ENCODE measurements at places on chromosomes 12 and 14.

GRCh38 chr14:102374264-102374663, 11.5 kb downstream of the TECPR2 start:
- no peaks in the 10 kb centered on the region for H3K27me3 ChIP-seq
- DNase-seq: no peak
- no peak overlapping the region for H3K4me3 ChIP-seq
- no peak overlapping the region for H3K27ac ChIP-seq
- H3K4me1 ChIP-seq: peaks cover 47% of the 10 kb centered on the region

DNA sequence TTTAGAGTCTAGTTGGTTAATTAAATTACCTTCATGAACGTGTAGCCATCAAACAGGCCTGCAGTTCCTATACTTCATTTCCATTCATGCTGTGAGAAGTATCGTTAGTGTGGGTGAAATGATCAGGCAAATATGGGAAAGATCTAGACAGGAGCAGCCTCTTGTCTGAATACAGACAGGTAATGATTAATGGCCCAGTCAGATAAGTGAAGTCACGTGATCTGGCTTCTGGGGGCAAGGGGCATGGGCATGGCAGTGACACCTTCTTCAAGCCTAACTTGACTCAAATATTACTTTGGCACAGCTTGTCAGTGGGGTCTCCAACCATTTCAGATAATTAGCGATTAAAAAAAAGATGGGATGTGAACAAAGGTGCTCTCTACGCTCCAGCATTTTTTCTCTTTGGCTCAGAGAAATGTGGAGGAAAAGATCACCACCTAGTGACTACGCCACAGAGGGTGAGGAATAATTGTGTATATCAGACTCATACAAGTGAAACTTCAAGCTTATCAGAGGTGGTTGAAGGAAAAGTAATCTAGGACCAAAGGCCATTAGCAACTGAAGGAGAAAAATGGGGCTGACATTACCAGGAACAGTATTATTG, 17.8 kb downstream of the GUCY2C start:
- peaks cover 5% of the 10 kb centered on the region for H3K4me1 ChIP-seq
- H3K36me3 ChIP-seq: no peaks in the 10 kb centered on the region
- H3K4me3 ChIP-seq: no peak overlapping the region
- no peak for DNase-seq
- H3K27me3 ChIP-seq: peaks cover 10% of the 10 kb centered on the region
- no peak overlapping the region for H3K27ac ChIP-seq

DNA sequence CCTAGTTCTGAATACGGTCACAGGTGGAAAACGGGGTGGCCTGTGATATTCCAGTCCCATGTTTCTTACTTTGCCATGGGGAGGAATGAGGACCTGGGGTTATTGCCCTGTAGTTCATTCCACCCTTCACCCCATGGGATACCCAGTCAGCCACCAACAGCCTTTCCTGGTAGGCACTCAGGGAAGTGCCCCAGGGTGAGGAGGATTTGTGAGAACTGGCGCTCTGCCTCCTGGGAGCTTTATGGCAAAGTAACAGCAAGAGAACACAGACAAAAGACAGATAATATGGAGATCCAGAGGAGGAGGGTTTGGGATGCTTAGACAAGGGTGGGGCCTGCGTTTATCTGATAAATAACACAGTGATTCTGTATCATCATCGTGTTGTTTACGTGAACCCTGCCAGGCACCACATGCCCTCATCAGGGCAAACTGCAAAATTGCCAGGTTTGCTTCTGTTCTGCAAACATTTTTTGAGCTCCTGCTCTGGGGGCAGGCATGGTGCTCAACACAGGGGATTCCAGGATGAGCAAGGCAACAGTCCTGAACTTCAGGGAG, 223.5 kb downstream of the SLC41A2 start:
- peaks cover 73% of the 10 kb centered on the region for H3K4me1 ChIP-seq
- H3K27me3 ChIP-seq: no peaks in the 10 kb centered on the region
- no peak for DNase-seq
- peaks cover 9% of the 10 kb centered on the region for H3K36me3 ChIP-seq

DNA sequence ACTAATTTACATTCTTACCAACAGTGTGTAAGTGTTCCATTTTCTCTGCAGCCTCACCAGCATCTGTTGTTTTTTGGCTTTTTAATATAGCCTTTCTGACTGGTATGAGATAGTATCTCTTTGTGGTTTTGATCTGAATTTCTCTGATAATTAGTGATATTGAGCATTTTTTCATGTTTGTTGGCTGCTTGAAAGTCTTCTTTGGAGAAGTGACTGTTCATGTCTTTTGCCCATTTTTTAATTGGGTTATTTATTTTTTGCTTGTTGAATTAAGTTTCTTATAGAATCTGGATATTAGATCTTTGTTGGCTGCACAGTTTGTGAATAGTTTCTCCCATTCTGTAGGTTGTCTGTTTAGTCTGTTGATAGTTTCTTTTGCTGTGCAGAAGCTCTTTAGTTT, 48.0 kb upstream of the OR6J1 start:
- H3K4me1 ChIP-seq: peaks cover 1% of the 10 kb centered on the region
- DNase-seq: no peak
- peaks cover 65% of the 10 kb centered on the region for H3K27me3 ChIP-seq
- H3K4me3 ChIP-seq: no peak overlapping the region
- H3K27ac ChIP-seq: no peak overlapping the region
- no peaks in the 10 kb centered on the region for H3K36me3 ChIP-seq
